H9 (cell line): ENCODE measurements at places on chromosomes 5 and 9. TPM values are rescaled to one million over a fixed set of nuclear protein-coding genes. Genes with fewer than 3 reads are reported as not detected.

DMRT2 gene
- total RNA-seq, result not detected in 2 replicates

DNA sequence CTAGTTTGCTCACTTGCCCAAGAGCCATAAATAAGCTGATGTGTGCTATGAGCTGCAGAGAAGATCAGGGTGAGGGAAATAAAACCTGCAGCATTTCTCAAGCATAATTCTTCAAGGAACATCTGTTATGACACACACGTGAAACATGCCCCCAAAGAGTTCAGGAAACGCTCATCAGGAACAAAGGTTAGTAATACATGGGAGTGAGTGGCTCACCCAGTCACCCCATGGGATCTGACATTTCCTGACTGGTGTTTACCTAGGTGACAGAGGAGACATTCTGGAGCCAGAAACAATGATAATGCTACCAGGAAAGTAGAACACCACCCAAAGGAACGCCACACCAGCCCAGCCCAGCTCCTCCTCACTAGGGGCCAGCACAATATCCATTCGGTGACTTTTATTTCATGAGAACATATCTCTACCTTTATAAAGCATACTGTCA, 66.0 kb downstream of the FRMD3 start:
- no peak for DNase-seq

DNA sequence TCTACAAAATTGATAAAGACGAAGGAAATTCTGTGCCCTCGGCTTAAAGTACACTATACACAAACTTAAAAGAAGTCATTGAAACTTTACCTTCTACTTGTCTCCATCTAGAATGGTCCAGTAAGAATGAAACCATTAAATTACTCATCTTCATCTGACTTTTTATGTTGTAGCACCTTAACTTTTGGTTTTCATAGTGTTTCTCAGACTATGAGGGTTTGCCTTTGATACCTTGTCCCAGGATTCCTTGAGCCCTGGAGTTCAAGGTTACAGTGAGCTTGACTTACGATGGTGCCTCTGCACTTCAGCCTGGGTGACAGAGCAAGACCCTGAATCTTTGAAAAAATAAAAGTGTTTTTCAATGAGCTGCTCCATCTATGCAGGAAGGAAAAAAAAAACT, 132.2 kb downstream of the CDC42SE2 start:
- no peak for DNase-seq

DNA sequence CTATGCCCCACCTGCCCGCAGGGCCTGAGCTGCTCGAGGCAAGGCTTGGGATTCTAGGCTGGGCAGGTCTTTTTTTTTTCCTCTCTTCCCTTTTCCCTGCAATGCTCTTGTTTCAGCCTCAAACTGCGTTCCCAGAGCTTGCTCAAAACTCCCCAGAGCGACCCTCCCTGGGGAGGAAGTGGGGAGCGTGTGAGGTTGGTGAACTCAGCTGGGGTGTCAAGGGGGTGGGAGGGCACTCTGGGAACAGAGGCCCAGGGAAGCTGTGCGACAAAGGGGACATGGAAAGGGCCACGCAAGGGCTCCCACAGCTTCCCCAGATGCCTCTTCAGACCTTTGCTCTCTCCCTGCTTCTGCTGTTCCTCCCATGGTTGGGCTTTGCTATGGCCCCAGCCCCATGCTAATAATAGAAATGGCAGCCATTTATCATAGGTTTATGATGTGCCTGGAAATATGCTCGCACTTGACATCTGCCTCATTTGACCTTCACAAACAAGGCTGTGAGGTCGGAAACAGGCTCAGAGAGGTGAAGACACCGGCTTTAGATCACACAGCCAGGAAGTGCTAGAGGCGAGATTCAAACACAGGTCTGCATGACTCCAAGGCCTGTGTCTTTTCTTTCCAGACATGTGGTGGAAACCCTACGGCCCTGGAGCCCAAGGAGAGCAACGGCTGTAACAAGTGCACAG, 40.9 kb upstream of the IL17B start:
- no peak for DNase-seq

CD74 gene
- 19.5 and 19.9 TPM in 2 replicates for total RNA-seq

GRCh38 chr5:95817430-95817829, 5.1 kb downstream of the GLRX start:
- no peak for DNase-seq

PDLIM4 gene
- 7.6 and 12.2 TPM in 2 replicates for total RNA-seq

PAEP gene
- not detected in 2 replicates for total RNA-seq

- peak; percentile 50 for DNase-seq
These were observed 642 bp upstream of the ITGA1 start for GRCh38 chr5:52786949-52787599.

GRCh38 chr9:91067306-91067860, 265.8 kb downstream of the SYK start:
- no peak for DNase-seq

GRCh38 chr9:129483415-129484351, 137.2 kb downstream of the C9orf50 start:
- DNase-seq, result no peak

NEUROG1 gene
- total RNA-seq, result not detected in 2 replicates

- peak; percentile 67 for DNase-seq
These were observed at the start of gene GALNT12 for GRCh38 chr9:98807070-98807813. GALNT12 (plus strand) TSS chr9:98807670; CDS start chr9:98807699, 29 bp downstream.
